ENCODE measurements at places on chromosomes 6 and 20.

DNA sequence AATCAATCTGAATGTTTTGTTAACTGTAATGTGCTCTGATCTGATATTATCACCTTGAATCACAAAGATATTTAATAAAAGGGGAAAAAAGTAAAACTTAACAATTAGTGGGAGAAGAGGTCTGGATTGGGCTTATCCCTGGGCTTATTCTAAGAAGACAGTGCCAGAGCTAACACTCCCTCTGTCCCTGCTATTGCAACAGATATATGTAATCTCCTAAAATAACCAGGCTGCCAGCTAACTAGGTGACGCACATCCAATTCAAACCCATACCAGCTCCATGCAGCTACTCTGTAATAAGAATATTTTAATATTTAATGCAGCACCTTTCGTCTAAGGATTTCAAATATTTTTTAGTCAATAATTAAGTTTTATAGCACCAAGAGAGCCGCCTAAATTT is 330.1 kb upstream of the MARCKS start:
- DNase-seq: no peak

DNA sequence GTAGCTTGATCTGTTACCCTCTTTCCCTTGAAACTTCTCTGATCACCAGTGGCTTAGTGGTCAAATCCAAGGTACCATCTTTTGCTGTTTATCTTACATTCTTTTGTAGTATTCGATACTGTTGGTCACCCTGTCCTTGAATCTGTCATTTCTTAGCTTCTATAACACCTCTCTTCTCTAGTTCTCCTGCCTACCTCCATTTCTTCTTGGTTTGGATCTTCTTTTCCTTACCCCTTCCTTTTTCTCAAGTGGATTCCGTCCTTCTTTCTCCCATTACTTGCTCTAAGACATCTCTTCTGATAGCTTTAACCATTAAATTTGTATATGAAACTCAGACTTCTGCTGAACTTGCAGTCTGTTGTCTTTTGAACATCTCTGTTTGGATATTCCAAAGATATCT is 39.9 kb downstream of the QKI start:
- no peak for DNase-seq

GRCh38 chr20:25015986-25016385 is 23.4 kb upstream of the APMAP start:
- no peak for DNase-seq

DNA sequence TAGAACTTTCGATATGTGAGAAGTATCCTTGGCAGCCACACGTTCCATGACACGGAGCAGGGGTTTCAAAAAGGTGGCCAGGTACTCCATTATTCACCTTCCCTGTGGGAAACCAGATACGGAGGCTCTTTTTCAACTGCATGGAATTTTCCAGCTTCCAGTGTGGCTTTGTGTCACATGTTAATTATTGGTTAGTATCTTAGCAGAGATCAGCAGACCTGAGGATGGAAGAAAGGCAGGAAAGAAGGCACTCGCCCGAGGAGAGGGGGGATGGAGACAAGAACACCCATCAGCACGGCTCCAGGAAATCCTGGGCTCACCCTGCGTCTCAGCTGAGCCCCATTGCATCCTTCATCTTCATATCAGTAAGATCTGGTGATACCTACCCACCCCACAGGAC is 115.5 kb downstream of the PXDC1 start:
- no peak for DNase-seq

DNA sequence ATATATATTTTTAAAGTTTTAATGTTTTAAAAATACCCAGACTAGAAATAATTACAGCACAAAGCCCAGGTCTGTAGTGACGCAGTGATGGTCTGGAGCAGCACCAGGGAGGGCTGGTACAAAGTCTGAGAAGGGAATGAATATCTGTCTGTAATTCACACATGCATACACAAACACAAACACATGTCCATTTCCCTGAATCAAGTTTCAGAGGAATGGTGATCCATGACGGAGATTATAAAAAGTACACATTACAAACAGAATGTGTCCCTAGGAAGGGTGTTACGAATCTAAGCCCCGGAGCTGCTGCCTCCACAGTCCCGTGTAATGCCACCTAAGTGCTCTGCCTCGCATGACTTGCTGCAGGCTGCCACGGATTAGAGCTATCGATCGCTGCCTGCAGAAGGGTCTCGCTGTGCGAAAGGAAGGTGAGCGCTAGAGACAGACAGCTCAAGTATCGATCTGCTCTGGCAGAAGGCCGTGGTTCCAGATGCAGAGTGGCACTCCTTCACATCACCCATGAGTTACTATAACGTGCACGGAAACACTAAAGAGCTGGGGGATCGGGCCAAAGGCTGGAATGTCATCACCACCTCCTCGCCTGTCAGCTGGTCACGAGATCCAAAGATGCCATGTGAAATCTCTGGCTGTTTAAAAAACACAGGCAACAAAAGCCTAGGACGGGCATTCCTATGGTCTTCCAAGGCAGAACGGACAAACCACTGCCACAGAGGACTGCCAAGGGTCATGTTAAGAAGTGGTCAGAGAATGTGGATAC is 87.1 kb downstream of the INSM1 start:
- no peak for DNase-seq

GRCh38 chr20:56664796-56665195 is 35.7 kb downstream of the TFAP2C start:
- no peak for DNase-seq

GRCh38 chr6:7154341-7155139 is 46.8 kb downstream of the RREB1 start:
- DNase-seq: no peak

- DNase-seq: no peak
Measured at GRCh38 chr6:52074155-52074554, 13.3 kb downstream of the PKHD1 start.

GRCh38 chr6:143965503-143966171 is 42.4 kb downstream of the PLAGL1 start:
- no peak for DNase-seq

DNA sequence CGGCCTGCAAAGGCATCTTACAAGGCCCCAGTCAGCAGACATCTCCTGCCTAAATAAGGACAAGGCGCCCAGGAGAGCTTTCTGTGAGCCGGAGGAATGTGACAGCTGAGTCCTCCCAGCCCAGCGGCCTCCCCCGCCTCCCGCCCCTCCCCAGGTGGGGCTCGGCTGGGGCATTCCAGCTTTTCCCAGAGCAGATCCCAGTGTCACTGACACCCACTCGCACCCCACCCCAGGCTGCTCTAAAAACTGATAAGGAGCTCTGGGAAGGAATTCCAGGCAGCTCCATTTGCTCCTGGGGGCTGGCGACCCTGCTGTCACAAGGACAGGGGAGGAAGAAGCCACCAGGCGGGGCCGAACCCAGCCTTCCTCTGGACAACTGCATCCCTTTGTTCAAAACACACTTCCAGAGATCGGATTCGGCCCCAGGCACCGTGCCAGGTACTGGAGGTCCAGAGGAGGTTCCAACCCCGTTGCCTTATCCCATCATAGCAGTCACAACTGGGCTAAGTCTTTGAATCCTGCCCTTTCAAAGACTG is 49.7 kb downstream of the JPH2 start:
- no peak for DNase-seq

GRCh38 chr6:129455126-129455769 is 254.7 kb downstream of the ARHGAP18 start:
- DNase-seq: no peak

DNA sequence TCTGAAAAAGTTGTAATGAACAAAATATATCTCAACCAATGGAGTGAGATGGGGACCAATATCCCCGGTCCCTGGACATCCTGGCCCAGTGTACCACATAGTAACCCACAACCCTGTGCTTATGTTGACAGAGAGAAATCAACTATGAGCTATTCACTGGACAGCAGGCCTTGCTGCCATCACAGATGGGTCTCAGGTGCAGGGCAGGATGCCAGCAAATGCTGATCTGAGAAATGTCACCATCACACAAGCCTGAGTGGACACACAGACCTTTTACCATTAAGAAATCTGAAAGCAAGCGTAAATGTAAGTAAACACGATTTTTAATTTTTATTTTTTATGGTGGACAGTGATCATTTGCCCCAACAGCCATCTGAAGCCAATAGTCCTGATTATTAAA is 9.1 kb downstream of the RPP40 start:
- no peak for DNase-seq

DNA sequence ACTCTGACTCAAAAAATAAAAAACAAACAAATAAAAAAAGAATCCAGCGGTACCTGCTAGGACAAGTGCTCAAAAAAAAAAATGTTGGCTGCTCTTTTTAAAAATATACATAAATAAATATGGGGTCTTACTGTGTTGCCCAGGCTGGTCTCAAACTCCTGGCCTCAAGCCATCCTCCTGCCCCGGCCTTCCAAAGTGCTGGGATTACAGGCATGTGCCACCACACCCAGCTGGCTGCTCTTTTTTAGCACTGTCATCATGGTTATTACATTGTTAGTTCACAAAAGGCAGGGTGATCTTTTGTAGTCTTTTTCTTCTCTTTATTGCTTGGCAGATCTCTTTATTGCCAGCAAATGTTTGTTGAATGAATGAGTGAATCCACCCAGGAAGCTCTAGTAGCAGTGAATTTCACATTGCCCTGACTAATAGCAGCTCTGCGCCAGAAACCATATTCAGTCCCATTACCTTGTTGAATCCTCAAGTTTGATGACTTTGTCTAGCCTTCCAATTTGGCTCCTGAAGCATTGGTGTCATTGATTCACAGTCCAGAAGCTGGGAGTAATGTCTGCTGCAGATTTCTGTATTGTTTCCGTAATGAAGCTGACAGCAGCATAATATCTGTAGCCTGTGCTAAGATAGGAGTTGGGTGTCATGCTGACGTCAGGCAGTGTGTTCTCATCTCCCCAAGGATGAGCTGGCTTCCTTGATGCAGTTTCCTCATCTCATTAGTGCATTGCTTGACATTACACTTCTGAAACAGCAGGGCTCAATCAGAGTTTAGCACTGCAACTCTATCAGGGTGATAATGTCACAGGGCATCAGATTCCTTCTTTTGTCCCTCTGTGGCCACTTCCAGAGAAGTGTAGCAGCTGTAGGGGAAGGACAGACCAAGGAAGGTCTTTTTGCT is 84.9 kb upstream of the TGM3 start:
- DNase-seq: no peak

DNA sequence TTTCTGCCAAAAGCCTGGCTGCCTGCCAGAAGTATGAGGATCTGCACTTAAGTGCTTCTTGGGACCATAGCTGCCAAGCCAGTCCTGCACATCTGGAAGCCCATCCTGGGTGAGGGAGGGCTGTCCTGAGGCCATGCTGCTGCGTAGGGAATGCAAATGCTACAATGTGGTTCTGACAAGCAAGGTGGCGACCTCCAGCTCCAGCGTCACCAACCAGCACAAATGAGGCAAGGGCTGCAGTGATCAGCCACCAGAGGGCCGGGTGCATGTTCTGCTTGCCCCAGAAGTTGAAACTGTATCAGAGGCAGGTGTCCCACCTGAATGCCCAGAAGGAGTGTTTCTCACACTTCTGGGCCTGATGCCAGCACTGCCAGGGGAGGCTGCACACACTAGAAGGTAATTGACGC is 99.1 kb upstream of the KCNQ5 start:
- DNase-seq: no peak

- DNase-seq: no peak
Measured at GRCh38 chr20:51021067-51022025, 1.6 kb downstream of the KCNG1 start.

- peak; percentile 61 for DNase-seq
Measured at GRCh38 chr6:116461932-116462885, 1.0 kb downstream of the CALHM6 start.

GRCh38 chr6:130500693-130501092 is 134.9 kb downstream of the TMEM200A start:
- no peak for DNase-seq

- no peak for DNase-seq
Measured at GRCh38 chr6:50091641-50092040, 41.9 kb upstream of the DEFB112 start.

DNA sequence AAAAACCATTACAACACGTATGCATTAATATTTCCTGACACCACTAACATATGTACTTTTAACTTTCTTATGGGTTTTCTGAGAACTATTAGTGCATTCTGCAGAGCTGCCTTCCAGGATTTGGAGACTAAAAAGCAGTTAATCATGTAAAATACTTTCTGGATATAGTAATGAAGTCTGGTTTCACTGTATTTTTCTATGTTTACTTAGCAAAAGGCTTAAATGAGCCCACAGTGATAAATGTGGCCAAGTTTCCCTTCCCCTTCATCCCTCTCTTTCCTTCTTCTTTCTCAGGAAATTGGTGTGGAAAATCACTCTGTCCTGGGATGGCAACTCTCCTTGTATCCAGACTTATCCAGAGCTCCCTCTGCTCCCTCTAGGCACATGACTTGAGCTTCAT is 29.7 kb upstream of the ENPP1 start:
- no peak for DNase-seq

GRCh38 chr6:127570739-127571389 is 6.1 kb upstream of the C6orf58 start:
- DNase-seq: no peak

GRCh38 chr20:43171930-43172329 is 17.8 kb downstream of the PTPRT start:
- DNase-seq: no peak

GRCh38 chr6:41182069-41183034 is 18.6 kb downstream of the TREML2 start:
- DNase-seq: peak; percentile 47

DNA sequence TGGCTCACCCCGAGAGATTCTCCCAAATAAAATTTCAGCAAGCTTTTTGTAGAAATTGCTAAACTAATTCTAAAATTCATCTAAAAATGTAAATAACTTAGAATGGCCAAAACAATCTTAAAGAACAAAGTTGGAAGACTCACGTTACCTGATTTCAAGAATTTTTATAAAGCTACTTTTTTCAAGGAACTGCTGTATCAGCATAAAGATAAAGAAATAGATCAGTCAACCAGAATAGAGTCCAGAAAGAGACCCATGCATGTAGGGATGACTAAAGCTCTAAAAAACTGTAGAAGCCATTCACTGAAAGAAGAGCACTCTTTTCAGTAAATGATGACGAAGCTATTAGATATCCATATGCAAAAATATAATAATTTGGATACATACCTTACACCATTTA is 652.1 kb downstream of the TBC1D32 start:
- DNase-seq: no peak

DNA sequence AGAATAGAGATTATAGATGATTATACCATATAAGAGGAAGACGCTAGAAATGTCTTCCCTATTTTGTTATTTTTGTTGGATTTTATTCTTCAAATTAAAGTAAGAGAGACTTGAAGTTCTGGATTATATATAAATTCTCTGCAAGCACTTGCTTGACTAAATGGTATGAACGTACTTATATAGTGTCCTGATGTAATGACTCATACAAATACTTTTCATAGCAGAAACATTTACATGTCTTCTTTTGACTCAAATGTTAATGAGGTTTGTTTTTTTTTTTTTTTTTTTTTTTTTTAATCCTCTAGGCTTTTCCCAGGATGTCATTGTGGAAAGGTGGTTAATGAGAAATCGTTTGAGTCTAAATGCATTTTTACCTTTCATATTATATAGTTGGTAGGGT is 55.0 kb downstream of the PDE7B start:
- no peak for DNase-seq

DNA sequence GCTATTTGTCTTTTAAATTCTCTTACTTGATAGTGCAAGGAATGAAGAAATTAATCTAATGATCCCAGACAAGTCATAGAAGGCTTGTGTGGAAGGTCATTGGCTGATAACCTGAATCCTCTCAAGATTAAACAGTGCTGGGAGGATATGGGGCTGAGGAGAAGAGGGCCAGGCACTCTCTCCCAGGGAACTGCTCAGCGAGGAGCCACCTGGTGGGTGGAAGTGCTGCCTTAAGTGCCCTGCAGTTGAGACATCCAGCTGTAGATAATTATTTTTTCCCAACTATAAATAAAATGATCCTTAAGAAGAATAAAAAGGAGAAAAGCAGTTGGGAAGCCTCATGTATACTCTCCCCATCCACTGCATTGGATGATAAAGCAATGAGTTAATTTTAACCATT is 47.9 kb downstream of the BTBD3 start:
- no peak for DNase-seq

All from left lobe of liver (tissue), 2 donors.